Activated naive CD4-positive, alpha-beta T cell treated with anti-CD3 and anti-CD28 coated beads, Interleukin-2, amount 10 ng/mL, durations not matched to agents 7 days and 5 days (primary cell): ENCODE measurements at places on chromosomes 1 and 21.
A peak's percentile ranks its signal among the peaks of the same experiment; 100 is the strongest.

GRCh38 chr1:209414803-209415329 is 168.6 kb upstream of the CAMK1G start:
- DNase-seq, result no peak

DNA sequence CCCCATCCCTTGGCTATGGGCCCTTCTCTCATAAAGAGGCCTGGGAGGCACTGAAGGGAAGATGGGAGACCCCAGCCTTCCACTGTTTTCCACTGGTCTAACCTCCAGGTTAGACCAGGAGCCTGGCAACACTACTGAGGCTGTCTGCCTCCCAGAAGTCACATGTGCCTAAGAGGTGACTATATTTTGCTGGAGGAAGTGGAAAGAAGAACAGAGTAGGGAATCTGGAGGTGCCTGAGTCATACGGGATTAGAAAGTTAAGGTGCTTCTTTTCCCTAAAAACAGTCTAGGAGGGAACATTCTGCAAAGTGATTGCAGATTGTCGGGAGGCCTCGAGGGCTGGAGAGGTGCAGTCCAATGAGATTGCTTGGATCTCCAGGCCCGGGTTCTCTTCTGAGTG is 4.6 kb downstream of the NFASC start:
- DNase-seq, result no peak

GRCh38 chr21:33886321-33886720 is 29.3 kb downstream of the ATP5PO start:
- DNase-seq, result no peak

DNA sequence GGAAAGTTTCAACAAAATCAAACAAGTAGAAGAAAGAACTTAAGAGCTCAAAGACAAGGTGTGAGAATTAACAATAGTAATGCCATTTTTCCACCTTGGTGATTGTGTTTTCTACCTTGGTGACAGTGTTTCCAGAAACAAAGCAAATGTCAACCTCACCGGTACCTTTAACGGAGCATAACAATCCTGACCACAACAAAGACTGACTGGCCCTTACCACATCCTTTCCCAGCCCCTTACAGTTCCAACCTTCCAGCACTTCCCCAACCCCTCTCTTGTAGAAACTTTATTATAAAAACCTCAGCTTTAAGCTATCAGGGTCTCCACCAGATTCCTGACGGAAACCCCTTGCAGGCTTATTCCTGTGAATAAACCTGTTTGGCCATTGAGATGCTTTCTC is 16.7 kb downstream of the STYXL2 start:
- peak; percentile 64 for DNase-seq

DNA sequence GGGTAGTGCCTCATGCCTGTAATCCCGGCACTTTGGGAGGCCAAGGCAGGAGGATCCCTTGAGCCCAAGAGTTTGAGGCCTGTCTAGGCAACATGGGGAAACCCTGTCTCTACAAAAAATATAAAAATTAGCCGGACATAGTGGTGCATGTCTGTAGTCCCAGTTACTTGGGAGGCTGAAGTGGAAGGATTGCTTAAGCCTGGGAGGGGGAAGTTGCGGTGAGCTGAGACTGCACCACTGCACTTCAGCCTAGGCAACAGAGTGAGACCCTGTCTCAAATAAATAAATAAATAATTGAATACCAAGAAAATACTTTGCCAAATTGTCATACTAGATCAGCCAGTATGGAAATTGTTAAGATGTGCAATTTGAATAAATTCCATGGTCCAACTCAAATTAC is 5.9 kb upstream of the RBBP5 start:
- no peak for DNase-seq

DNA sequence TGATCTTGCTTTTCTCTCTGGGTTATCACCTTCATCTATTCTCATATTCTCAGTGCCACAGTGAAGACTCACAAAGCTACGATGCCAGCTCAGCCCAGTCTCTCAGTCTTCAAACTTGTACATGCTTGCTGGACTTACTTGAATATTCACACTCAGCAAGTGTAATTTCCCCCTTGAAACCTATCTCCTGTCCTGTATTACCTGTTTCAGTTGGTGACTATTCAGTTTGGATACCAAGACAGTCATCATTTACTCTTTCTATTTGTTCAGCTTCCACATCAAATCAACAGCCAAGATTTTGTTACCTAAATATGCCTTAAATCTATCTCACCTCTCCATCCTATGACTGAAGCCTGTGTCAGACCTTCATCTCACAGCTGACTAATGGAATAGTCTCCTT is 209.7 kb downstream of the LRRC7 start:
- no peak for DNase-seq

DNA sequence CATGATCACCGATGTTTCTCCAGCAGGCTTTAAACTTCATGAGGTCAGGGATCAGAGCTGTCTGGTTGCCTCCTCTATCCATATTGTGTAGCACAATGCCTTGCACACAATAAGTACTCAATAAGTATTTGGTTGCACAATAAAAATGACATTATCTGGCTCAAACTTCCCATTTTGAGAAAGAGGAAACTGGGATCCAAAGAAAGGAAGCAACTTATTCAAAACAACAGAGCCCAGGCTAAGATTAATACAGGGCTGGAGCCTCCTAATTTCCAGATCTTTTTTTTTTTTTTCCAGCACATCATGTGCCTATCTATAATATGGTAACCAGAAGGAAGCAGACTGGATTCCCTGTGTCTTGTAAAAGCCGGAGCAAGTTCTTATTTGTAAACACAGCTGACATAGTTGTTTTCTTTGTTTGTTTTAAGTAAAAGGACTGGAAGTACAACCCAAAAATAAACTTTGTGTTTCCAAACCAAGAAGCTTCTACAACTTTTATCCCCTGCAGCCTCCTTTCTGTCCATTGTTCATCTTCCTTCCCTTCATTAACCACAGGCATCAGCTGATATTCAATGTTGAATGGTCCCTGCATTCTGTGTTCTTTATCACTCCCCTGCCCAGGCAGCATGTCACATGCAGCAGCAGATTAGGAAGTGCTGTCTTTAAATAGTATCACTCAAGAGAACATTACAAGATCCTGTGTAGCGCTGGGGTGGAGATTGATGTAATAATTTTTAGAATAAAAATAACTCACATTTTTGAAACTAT is 71.2 kb upstream of the HOOK1 start:
- DNase-seq, result no peak

- no peak for DNase-seq
These were observed 576.6 kb downstream of the ADGRL2 start for GRCh38 chr1:82377201-82377884.

DNA sequence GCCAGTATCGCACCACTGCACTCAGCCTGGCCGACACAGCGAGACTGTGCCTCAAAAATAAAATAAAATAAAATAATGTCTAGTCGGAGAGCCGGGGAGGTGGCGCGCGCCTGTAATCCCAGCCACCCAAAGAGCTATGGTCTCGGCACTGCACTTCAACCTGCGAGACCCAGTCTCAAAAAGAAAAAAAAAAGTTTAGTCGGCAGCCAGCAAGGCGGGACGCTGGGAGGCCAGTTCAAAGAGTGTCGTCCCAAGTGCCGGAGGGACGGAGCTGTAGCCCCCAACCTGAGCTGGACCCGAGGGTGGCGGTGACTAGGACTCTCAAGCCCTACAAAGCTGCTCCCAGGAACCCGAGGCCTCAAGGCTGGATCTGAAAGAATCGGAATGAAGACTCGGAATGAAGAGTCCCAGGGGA is 632 bp upstream of the FALEC start:
- no peak for DNase-seq
